ENCODE measurements at places on chromosomes 12 and 14. TPM values are rescaled to one million over a fixed set of nuclear protein-coding genes. Genes with fewer than 3 reads are reported as not detected.

The MIPOL1 gene
- 14.8 TPM for total RNA-seq

The TTC9 gene
- total RNA-seq: 5.2 TPM

The LTB4R gene
- 9.3 TPM for total RNA-seq

The KRT3 gene
- total RNA-seq: not detected

The TAS2R9 gene
- not detected for total RNA-seq

The PLEKHG3 gene
- 127 TPM for total RNA-seq

The SP7 gene
- not detected for total RNA-seq

The ANG gene
- 19.4 TPM for total RNA-seq

The RIMBP2 gene
- 51.7 TPM for total RNA-seq

The SIX1 gene
- total RNA-seq: 0.16 TPM

The SIRT4 gene
- total RNA-seq: 1.5 TPM

The WSCD2 gene
- total RNA-seq: 1.6 TPM

The OR4E1 gene
- total RNA-seq: not detected

- no peak for DNase-seq
Observed at GRCh38 chr12:88538250-88538649, 42.0 kb downstream of the KITLG start.

- no peak for DNase-seq
Observed at GRCh38 chr12:79300199-79300568, 390.6 kb downstream of the PAWR start.

GRCh38 chr12:28855761-28856310 lies 293.2 kb upstream of the FAR2 start:
- no peak for DNase-seq

DNA sequence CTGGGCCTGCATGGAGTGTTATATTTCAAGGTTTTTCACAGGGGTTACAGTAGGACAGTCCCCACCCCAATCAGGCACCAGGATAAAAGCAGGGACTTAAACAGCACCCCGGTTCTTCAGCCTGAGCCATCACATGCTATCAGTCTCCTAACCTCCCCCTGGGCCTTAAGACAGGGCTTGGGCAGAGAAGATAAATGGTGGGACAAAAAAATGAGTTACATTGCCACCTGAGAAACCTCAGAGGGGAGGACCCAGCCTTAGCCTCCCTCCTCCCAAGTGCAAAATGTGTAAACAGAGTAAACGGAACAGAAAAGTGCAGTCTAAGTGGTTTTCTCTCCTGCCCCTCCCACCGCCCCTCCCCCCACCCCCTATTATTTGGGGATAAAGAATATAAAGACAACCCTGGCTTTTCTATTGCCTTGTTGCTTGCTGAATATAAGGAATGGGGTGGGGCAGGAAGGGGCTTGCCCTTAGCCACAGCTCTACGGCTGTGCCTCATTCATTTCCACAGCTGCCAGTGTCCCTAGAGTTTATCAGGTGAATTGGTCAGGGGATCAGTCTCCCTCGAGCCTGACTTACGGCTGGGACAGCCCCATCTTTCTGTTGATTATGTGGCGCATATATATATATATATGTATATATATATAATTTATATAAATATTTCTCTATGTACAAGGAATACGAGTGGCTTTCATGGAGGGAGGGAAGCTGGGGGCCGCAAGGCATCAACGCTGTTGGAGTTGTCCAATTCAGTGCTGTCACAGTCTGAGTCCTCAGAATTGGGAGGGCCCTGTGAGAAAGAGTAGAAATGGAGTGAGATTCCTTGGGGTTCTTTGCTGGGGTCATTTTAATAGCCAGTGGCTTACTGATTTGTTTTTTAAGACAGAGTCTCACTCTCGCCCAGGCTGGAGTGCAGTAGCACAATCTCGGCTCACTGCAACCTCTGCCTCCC lies 18.5 kb downstream of the MAP3K12 start:
- DNase-seq: no peak

DNA sequence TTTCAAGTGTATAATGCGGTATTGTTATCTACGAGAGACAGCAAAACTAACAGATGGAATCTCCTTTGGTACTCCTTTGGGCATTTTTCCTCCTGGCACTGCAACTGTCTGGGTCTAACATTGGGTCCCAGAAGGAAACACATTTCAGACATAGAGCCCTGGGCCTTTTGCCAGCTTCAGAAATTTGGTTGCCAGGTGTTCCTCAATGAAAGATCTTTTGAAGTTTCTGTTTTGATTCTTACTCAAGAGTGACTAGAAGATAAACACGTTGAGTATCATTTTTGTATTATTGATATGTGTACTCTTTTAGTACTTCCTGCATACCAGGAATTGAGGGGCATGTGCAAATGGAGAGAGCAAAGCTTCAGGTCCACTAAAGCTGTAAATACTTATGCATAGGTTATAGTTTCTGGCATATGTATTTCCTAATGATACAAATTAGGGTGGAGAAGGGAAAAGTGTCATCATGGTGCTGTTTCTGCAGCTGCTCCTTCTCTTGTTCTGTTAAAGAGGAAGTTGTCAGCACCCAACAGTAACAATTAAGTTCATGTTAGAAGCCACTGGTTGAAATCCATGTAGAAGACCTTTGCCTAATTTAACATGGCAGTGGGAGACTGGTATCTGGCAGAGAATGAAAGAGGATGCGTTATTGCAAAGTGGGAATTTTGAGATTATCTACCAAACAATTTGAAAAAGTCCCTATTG lies 53.5 kb downstream of the SLC38A6 start:
- DNase-seq: no peak

GRCh38 chr12:18752947-18753346 lies 15.0 kb downstream of the CAPZA3 start:
- no peak for DNase-seq

GRCh38 chr12:108305520-108305919 lies 33.6 kb downstream of the CMKLR1 start:
- peak; percentile 92 for DNase-seq

DNA sequence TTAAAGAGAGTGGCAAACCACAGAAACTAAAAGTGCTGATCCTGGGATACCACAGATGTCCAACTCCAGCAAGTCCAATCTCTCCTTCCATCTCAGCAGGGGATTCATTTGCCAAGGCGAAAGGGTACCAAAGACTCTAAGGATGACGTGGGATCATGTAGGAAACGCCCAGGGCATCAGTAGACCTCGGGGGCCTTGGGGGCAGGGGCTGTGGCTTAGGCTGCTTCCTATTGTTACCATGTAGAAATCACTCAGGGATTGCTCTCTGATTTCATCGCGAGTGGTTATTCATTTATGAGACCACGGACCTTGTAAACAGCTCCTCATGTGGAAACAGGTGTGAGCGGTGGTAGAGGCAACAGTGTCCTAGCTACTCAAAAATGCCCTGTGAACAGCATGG lies 149.3 kb upstream of the FKBP4 start:
- DNase-seq: peak; percentile 14

DNA sequence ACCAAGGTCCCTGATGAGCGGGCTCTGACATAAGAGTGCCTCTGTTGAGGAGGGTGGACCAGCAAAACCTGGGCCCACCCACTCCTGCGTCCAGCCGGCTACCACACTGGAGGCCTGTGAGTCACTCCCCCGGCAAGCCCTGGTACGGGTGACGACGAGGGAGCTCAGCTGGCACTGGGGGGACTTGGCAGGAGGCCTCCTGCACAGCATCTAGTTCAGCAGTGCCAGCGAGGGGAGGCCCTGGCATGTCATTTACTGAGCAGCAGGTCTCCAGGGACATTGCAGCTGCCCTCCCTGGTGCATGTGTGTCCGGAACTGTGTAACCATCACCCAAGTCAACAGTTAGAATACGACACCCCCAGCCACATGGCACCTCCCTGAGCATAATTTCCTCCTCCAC lies 24.4 kb downstream of the CD9 start:
- DNase-seq: no peak

DNA sequence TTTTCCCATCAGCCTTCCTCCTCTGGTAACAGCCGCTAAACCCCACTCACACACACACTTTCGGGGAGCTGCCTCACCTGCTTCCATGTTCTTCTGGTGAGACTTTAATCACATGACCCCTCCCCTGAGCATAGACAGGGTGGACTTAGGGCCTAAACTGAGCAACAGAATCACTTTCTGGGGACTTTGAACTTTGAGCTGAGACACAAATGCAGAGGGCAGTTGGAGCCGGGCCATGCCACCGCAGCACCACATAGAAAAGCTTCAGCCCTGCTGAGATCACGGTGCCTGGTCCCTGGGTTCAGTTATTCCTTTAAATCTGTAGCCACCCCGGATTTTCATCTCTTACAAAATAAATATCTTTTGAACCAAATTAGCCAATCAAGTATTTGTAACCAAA lies 18.4 kb upstream of the MAP3K9 start:
- DNase-seq: no peak

DNA sequence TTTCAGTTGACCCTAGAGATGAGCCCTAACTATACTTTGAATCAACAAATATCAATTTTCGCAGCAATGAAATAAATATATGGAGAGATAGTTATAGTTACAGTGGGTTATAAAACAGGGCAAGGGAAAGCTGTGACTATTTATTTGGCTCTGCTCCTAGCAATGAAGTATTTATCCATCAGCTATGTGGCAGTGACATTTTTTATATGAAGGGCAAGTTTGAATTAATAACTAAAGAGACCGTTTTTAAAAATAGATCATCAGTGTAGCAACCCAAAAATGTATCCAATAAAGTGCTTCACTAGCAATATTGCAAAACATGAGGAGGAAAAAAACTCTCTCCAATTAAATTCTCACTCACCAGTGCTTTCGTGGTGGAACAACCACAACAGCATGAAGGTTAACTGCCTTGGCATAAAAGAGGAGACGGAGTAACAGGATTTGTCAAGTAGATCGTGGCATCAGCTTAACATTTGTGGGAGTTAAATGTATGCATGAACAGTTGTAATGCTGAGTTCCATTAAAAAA lies 58.1 kb upstream of the NUDT4 start:
- no peak for DNase-seq

- peak; percentile 61 for DNase-seq
Observed at GRCh38 chr12:50055831-50056638, 1.4 kb upstream of the ASIC1 start.

- no peak for DNase-seq
Observed at GRCh38 chr14:32468955-32469354, 139.9 kb downstream of the AKAP6 start.

DNA sequence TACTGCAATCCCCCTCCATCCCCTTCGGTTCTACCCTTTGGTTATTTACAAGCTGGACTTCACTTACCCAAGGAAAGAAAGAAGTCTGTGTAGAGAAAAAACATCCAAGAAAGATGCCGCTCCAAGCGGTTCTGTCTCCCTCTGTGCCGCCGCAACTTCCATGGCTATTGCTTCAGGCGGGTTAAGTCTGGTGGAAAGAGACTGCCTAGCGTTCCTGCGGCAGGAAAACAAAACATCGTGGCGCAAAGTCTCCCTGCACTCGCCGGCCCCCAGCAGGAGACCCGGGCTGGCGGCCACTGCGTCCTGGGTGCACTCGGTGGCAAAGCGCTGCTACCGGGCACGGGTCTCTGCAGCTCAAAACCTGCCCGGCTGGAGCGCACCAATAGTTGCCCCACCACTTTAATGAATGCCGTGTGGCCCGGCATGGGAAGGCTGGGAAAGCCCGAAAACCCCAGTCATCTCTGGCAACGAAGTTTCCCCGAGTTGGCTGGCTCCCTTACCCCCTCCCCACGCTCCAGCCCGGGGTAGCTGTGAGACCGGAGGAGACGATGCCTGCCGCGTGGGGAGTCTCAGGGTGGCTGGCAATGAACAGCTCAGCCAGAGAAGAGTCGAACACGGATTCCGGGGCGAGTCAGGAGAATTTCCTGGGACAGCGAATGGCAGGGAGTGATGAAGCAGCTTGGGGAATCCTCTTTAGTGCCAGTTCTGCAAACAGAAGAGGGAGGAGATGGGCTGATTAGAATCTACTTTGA lies 3.5 kb upstream of the KCNK10 start:
- no peak for DNase-seq

DNA sequence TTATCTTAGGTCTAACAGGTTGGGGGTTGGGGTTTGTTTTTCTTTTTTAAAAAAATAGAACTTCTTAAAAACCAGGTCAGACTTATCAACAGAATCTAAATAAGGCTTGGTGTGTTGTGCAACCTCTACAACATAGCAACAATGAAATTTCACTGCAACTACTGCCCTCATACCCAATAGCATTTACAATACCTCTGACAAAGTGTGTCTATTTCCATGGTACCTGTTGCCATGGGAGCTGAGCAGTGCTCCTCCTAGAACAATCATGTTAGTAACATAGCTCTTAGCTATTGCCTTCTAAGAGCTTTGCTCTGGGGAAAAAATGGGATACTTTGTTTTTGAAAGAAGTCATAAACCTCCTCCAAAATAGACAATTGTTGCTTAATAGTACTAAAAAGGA lies 103.3 kb upstream of the CCDC175 start:
- DNase-seq: peak; percentile 26

GRCh38 chr12:95700316-95700785 lies 90.2 kb downstream of the NTN4 start:
- DNase-seq: no peak

- peak; percentile 66 for DNase-seq
Observed at GRCh38 chr12:29782285-29782870, 1.4 kb downstream of the TMTC1 start.

GRCh38 chr14:38544776-38545175 lies 288.9 kb upstream of the CLEC14A start:
- no peak for DNase-seq

DNA sequence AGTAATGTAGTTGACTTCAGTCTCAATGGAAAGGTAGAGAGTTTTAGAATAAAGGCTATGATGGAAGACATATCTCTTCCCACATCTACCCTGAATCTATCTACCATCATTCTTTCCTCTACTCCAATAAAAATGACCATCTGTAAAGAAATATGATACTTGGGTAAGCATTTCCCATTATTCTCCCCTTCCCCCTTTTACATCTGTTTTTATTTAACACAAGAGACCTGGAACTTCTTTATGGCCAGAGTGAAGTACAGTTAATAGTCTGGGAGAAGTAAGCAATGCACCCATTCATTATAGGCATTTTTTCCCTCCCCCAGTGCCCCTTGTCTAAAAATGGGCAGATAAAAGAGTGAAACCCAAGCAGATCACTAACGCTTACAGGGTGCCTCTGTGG lies 6.5 kb downstream of the TPH2 start:
- no peak for DNase-seq

DNA sequence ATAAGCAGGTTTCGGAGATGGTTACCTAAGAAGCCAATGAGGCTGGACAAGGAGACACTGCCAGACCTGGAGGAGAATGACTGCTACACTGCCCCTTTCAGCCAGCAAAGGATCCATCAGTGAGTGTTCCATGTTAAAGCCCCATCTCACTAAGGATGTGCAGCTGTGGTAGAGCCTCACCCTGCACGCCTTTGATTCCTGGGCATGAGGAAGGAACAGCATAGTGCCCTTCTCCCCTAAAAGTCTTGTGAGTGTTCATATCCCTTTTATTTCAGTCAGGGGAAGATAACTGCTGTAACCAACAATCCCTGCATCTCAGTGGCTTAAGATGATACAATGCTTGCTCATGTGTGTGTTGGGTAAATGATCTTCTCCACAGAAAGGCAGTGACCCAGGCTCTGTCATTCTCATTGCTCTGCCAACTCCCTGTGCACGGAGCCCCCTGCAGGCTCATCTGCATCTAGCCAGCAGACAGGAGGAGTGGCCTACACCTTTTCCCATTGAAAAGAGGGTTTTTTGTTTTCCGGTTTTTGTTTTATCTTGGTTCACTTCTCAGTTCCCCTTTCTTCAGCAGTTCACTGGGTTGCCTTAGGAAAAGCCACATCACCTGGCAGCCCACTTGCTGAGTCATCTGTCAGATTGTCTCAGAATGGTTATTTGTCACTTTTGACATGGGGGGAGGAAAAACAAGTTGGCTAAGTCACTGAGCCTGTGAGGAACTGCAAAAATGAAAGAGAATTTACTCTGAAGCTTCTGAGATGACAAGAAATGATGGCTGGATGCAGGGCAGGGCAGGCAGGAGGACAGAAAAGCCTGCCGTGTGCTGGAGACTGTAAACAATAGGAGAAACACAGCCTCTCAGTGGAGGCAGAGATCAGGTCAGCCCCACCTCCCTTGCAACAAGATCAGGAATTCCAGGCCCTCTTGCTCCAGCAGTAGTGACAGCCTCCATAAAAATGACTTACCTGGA lies 193.3 kb downstream of the ANO4 start:
- peak; percentile 69 for DNase-seq
